ENCODE measurements at places on chromosomes 13 and 19.

- DNase-seq, result no peak
These were observed 668 bp downstream of the ZFR2 start for GRCh38 chr19:3867971-3868769.

DNA sequence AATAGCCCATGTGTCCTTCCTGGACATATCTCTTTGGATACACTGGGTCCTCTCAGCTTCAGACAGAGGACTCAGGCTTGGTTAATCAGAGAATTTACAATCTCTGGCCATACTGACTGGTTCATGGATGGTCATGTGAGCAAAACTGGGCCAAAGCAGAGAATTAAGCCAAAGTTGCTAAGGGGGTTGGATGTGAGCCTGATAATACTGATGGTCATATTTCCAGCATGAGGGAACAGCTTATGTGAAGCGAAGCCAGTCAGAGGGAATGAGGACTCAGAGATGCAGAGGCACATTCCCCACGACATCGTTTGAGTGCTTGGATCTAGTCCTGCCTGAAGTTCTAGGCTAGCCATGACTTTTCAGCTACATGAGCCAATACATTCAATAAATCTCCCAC is 22.0 kb upstream of the LRRC4B start:
- no peak for DNase-seq

DNA sequence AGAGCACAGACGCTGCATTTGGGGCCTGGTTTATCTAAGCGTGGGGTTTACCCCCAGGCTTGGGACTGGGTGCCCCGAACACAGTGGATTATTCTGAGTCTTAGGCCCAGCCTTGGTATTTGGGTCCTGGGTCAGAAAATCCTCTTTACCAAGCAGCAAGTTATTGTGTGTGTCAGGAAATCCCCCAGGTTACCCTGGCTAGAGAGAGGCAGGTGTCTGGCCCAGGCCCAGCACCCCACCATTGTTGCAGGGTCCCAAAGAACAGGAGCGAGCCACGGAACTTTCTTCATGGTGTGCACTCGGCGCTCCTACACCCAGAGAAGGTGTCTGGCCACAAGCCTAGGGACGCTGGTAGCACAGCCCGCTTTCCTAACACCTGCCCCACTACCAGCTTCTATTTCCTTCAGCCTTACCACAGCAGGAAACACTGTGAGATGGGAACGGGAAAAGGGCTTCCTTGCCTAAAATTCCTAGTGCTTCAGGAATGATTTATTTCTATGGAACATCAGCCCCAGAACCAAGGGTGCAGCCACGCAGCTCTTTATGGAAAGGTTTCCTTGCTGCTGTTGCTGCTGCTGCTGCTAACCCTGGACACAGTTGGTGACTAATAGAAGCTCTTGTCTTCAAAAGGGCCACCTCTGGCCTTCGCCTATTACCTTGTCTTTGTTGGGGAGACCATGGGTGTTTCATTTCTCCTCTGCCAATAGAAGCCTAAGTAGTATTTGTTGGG is 7.4 kb upstream of the CDX2 start:
- DNase-seq, result no peak

GRCh38 chr19:43420954-43421353 is 6.3 kb downstream of the TEX101 start:
- DNase-seq, result no peak

GRCh38 chr19:30249911-30250310 is 122.3 kb upstream of the ZNF536 start:
- DNase-seq, result no peak

GRCh38 chr19:4539693-4540581 is at the start of gene LRG1:
LRG1 (minus strand) TSS chr19:4540036; CDS start chr19:4540013, 23 bp downstream.
- DNase-seq, result no peak

DNA sequence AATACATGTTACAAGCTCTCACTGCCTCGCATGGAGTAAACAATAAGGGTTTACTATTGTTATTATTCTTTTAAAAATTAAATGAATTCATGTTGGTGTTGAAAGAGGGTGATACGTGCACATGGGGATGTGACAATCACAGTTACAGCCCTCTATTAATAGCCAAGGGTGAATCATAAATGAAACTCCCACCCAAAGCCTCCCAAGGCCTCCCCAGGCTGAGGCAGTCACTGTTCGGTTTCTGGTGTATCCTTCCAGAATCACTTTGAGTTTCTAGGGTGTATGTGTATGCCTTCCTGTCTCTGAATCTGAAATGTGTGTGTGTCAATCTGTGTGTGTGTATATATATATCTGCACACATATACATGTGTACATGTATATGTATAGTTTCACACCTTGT is 73.4 kb downstream of the AKAP11 start:
- DNase-seq, result no peak

DNA sequence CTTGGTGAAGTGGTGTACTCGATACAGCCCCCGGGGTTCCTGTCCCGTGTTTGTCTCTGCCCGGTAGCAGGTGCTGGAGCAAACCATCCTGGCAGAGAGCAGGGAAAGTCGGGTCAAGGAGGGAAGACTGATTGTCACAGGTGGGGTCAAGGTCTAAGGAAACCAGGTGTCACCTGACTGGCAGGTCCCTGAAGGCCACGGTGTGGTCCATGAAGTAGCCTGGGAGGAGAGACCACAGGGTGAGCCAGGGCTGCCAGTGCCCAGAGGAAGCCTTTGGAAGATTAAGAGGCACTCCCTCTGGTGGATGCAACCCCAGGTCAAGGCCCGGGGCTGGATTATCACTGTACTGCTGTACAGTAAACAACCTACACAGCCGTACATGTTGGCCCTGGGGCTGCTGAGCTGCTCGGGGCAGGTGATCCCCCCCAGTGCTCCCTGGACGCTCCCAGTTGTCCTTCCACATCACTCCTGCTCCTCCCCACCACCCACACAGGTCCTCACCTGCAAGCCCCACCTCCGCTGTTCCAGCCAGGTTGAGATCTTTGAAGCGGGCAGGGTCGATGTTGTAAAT is 6.0 kb upstream of the CCER2 start:
- no peak for DNase-seq

- no peak for DNase-seq
These were observed 20.0 kb downstream of the KLF12 start for GRCh38 chr13:74114202-74114601.

DNA sequence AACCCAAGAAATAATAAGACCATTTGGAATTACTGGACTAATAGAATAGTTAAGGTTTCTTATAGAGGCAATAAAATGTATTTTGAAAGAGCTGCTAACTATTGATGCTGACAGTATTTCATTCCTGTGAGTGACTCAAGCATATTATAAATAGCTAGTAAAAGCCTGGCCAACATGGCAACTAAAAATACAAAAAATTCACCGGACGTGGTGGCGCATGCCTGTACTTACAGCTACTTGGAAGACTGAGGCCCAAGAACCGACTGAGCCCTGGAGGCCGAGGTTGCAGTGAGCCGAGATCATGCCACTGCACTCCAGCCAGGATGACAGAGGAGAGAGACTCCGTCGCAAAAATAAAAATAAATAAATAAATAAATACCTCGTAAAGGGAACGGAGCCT is 5.4 kb upstream of the ICAM3 start:
- no peak for DNase-seq

DNA sequence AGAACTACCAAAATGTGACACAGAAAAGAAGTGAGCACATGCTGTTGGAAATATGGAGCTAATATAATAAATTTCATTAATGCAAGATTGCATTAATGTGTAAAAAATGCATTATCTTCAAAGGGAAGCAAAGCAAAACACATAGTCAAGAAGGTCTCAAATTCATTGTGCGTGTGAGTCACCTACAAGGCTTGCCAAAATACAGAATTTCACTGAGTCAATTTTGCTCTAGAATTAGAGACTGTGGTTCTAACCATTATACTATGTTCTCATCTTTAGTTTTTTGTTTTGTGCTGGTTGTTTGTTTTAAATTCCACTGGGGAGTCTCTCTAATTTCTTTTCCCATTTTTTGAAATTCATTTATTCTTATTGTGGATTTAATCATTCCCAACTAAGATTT is 149.8 kb upstream of the SLITRK1 start:
- DNase-seq, result no peak

GRCh38 chr19:48992581-48993174 is 431 bp downstream of the GYS1 start:
- no peak for DNase-seq

DNA sequence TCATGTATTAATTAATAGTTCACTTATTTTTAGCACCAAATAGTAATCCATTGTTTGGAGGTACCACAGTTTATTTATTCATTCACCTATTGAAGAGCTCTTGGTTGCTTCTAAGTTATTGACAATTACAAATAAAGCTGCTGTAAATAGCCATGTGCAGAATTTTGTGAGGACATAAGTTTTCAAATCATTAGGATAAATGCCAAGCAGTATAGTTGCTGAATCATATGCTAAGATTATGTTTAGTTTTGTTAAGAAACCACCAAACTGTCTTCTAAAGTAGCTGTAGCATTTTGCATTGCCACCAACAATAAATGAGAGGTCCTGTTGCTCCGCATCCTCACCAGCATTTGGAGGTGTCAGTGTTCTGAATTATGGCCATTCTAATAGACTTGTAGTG is 2126.8 kb downstream of the PCDH9 start:
- no peak for DNase-seq

- DNase-seq, result no peak
These were observed 36.3 kb downstream of the MCF2L start for GRCh38 chr13:113005076-113005865.
